ENCODE measurements at places on chromosomes 1 and 21.
A peak's percentile ranks its signal among the peaks of the same experiment; 100 is the strongest.

DNA sequence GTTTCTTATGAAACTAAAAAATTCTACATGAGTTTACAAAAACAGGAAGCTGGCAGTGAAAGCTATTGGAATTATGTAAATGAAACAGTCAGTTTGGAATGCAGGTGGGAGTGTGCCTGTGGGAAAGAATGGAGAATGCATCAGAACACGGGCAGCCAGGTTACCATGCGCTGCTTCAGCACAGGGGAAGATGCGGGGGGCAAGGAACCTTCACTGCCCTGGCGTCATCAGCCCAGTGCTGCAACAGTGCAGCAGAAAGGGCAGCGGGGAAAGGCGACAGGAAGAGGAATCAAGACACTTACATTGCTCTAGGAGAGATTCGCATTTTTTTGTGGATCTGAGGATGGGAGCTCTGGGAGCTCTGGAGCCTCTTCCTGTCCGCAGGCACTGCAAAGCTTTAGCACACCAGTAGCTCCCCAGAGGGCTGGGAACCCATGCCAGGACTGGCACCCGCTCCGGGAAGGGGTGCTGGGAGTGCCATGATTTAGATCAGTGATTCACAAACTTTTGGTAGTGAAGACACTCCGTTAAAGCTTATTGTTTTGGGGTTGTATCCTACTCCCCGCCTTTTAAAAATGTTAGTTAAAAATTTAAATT, 64.1 kb upstream of the WDR26 start:
- DNase-seq, result peak; percentile 62

DNA sequence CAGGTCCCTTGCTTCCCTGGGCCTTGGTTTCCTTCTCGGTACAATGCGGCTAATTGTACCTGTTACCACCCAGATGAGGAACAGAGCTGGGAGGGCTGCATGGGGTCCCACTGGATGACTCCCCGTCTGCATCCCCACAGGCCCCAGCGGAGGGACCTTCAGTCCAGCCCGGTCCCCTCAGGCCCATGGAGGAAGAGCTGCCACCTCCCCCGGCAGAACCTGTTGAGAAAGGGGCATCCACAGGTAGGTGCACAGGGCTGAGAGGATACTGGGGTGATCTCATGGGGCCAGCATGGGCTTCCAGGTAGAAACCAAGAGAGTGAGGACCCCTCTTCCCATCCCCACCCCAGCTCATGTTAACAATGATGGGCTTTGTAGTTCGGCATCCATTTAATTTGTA, 9.8 kb downstream of the FBLIM1 start:
- no peak for DNase-seq

GRCh38 chr1:168766568-168766967, 37.6 kb upstream of the DPT start:
- DNase-seq, result no peak

DNA sequence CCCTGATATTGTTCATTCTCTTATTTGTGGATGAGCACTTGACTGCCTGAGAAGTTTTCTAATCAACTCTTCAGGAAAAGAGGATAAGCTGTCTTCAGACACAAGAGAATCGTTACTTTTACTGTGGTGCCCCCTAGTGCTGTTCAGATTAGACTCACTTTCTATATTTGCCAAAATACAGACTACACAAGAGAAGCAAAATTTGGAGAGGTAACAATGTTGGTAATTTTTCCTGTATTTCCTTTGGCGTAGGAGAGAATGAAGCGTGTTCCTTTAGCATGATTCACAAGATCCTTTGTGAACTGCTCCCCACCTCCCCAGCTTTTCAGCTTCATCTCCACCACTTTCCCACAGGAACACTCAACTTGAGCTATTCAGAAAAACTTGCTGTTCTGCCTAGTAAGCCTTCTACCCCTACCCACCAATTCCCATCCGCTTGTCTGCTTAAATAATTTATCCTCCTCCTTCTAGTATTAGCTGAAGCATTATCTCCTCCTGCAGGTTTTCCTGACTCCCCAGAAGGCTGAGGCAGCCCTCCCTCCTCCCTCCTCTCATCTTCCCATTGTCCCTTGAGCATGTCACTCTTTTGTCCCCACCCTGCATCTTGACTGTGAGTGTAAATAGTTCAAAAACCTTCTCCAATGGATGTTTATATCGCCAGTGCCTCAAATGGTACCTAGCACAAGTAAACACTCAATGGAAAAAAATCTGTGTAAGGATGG, 4.5 kb downstream of the TNFSF4 start:
- peak; percentile 69 for DNase-seq

- DNase-seq, result peak; percentile 44
Observed at GRCh38 chr21:17513214-17514123, 626 bp downstream of the CXADR start.

DNA sequence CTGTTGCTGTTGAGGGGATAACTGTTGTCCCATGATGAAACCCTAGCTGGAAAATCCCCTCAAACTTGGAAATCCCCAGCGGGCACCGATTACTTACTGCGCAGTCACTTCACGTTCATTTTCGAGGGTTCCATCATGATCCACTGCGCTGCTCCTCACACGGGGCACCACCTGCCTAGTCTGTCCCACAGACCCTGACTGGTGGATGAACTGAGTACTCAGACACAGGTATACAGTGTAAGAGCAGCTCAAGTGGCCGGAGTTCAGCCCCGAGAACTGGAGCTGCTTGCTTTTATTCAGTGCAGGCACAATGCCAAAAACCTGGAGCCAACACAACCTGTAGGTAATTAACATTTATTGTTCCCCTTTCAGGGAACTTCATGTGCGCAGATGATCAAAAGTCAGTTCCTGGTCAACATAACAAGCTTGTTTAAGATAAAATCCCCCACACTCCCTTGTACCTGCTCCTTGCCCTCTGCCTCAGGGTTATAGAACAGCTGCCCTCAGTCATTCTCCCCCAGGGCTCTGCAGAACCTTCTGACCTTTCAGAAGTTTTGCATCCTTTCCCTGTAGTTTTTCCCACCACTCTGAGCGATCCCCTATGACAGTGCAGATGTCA, 46.5 kb upstream of the PRELP start:
- no peak for DNase-seq

DNA sequence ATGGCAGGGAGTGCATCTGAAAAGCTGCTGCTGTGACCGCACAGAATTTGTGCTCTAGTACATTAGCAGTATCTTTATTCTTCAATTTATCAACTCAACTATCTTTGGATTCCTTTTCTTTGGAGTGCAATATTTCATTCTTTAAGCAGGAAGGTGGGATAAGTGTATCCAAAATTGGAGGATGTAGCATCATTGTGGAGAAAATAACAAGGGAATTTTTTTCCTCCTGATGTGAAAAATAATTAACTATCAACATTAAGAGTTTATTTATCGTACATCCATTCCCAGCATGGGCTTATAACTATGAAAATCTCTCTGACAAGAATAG, 25.5 kb downstream of the MAP3K7CL start:
- DNase-seq, result no peak

GRCh38 chr1:31013187-31013864, 52.2 kb downstream of the PUM1 start:
- no peak for DNase-seq

GRCh38 chr1:109242387-109242786, 7.0 kb upstream of the CELSR2 start:
- DNase-seq, result no peak

DNA sequence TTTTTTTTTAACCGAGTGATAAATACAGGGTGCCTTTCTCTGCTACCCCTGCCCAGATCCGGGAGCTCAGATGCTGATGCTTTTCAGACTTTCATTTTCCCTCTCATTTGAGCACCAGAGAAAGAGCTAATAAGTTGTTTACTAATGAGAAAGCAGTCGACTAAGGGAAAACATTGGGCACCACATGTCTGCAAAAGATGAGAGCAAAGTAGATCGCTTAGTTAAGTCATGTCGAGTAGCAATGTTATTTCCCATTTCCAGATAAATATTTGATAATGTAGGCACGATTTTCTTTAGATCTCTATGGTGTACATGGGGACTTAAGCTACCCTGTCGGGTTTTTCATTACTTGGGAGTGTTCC, 1.2 kb downstream of the PKN2 start:
- DNase-seq, result no peak

DNA sequence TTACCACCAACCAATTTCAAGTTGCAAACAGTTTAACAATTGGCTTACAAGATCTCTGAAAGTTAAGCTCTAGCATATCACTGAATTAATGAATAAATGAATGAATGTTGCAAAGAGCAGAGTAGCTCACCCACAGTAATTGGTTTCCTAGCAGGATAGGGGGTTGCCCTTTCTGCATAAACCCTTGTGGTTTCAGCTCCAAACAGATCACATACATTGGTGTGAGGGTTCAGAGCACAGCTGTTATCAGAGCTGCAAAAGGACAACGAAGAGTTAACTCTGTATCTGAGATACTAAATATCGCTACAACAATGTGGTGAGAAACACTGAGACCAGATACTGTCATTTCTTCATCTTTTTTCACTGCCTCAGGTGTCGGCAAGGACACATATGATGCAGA, 46.6 kb downstream of the NTNG1 start:
- DNase-seq, result no peak

GRCh38 chr1:168320800-168321450, 40.2 kb downstream of the TBX19 start:
- peak; percentile 44 for DNase-seq

DNA sequence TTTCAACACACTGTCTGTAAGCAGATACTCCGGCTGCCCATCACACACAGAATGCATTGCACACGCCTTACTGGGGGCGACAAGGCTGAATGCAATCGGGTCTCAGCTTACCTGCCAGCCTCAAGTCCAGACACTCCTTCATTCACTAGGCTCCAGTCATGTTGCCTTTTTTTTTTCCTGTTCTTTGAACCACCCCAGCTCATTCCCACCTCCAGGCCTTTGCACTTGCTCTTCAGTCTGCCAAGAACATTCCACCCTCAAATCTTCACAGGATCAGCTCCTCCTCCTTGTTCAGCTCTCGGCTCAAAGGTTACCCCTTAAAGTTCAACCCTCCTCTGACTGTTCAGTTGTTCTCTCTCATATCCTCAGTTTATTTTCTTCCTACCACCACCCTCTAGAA, 181.9 kb upstream of the ESRRG start:
- DNase-seq, result no peak

DNA sequence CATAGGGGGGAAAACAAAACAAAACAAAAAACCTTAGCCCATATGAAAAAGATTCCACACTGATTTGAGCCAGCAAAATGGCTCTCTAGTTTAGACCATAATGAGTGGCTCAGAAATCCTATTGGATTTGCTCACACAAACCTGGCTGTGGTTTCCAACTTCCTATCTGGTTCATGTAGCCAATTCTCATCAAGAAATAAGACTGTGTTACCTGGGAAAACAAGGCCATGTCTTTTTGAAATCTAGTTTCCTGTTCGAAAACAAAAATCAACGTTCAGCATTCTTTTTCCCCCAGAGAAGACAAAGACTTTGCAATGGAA, 69.2 kb downstream of the TBX15 start:
- no peak for DNase-seq

GRCh38 chr1:62727656-62728407, 39.6 kb upstream of the DOCK7 start:
- no peak for DNase-seq

DNA sequence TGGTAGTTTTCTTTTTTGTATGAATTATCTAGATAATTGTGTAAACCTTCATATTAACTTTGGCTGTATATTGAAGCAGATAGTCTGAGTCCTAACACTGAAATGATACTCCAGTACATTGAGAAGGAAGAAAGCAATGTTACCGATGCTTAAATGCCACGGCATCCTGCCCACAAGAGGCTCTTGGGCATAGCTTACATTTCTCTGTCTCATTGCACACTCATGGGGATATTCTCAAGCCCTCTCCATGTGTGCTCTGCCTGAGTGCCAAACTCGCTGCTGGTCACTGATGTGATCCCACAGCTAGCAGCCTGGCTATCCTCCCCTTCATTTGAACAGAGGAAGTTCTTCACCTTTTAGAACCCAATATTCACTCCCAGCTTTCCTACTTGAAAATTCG, 179.4 kb downstream of the TGFB2 start:
- DNase-seq, result no peak

DNA sequence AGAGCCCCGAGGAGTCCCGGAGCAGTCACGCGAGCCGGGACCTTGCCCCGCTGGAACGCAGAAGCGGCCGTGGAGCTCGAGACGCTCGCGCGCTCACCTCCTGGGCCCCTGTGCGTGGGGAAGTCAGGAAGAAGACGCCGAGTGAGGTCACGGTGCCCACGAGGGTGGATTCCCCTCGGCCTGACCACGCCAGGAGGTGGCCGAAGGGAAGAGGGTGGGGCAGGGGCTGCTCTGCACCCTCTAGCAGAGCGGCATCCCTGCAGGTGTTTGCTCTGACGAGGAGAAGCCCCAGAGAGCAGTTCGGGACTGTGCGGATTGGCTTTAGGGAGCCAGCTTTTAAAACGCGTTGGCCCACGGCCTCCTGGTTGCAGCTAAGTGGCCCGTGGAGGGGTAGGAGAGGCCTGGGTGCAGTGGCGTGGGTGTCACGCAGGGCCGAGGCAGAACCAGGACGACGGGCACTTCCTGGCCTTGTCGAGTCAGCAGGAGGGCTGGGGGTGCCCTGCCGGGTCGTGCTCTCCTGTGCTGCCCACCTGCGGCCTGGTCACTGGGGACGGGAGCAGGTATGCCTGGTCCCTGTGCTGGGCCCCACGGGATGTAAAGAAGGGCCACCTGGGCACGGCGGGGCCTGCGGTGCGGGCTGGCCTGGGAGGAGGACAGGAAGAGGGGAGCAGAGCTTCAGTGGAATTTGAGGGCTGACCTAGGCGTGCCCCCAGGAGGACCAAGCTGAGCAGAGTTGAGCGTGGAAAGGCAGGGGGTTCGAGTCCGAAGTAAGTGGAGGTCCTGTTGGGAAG, 1.0 kb downstream of the PDXK start:
- DNase-seq, result no peak

DNA sequence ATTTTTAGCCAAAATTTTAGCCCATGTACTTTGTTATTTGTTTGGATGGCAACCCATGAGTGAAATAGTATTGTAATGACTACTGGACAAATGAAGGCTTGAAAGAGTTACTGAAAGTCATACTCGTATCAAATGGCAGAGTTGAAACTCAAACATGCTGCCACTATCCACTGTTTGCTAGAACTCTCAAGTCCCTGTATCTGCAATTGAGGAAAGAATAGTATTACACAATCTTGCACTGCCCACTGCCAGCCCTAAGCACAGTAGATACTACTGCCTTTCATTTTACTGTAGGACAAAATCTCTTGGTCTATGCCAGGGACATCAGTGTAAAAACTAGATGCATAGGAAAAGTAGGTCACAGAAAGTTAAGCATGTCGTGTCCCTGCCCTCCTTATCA, 581.1 kb upstream of the PLXNA2 start:
- DNase-seq, result no peak

- no peak for DNase-seq
Observed at GRCh38 chr1:76209648-76210047, 135.1 kb downstream of the ST6GALNAC3 start.
